ENCODE measurements at places on chromosomes 2 and 18. TPM values are rescaled to one million over a fixed set of nuclear protein-coding genes. Genes with fewer than 3 reads are reported as not detected.

- DNase-seq: no peak
Measured at GRCh38 chr2:112293636-112294401, 18.4 kb downstream of the ZC3H6 start.

DNA sequence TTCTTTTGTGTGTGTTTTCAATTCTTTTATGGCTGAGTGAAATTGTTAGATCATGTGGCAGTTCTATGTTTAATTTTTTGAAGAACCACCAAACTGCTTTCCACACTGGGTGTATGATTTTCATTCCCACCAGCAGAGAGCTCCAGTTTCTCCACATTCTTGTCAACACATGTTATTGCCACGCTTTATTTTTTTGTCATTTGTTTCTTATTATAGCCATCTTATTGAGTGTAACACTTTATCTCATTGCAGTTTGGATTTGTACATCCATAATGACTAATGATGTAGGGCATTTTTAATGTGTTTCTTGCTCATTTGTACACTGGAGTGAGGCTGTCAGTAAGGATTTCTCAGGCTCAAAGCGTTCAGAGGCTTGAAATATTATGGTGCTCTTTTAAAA, 184.2 kb downstream of the PIEZO2 start:
- peak; percentile 8 for DNase-seq

MYO5B gene
- under 0.01 TPM for total RNA-seq

RAPGEF4 gene
- 1.3 TPM for total RNA-seq

DHRS9 gene
- total RNA-seq: not detected

DNA sequence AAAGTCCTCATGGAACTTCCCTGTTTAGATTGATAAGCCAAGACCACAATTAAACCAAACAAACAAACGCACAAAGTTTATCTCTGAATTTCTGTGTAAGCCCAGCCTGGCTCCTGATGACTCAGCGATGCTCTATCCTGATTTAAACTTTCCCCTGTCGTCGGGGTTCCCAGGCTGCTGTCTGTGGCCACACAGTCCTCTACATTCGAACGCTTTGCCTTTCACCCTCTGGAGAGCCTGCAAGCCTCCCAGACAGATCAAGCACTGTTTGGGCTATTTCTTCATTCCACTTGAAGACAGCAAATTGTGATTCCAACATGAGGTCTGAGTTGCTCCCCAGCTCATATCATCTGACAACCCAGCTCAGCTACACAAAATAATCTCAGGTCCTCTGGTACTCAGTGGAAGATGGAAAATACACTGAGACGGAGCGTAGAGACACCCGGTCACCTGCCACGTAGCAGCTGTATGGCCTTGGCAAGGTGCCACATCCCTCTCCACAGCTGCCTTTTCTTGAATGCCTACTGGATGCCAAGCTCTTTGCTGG, 51.2 kb downstream of the CYRIA start:
- peak; percentile 73 for DNase-seq

CFAP65 gene
- total RNA-seq: not detected

RGPD3 gene
- total RNA-seq: 0.32 TPM

REG1B gene
- not detected for total RNA-seq

DNA sequence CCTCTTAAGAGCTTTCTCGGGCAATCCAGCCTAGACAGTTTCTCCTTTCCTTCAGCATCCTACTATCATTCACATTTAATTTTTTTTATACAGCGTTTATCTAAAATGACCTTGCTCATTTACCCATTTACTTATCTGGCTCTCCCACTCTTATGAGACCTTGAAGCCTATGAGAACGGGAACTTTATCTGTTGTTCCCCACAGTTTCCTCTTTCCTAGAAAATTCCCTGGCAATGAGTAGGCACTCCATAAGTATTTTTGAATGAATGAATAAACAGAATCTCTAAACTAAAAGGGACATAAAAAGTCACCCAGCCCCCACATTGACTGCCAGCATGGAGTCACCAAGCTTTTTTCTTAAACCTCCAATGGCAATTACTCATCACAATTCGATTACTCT, 353.2 kb downstream of the METTL4 start:
- no peak for DNase-seq
